Progenitor cell of endocrine pancreas (in vitro differentiated cells): ENCODE measurements at places on chromosomes 6 and 20. TPM values are rescaled to one million over a fixed set of nuclear protein-coding genes. Genes with fewer than 3 reads are reported as not detected.

GRCh38 chr6:48048451-48049146 is 62.4 kb downstream of the PTCHD4 start:
- no peak overlapping the region for H3K27ac ChIP-seq
- DNase-seq, result no peak
- no peaks in the 10 kb centered on the region for H3K27me3 ChIP-seq
- H3K4me1 ChIP-seq, result no peaks in the 10 kb centered on the region
- no peaks in the 10 kb centered on the region for H3K36me3 ChIP-seq

The PACRG gene
- 2.4 TPM in 2 replicates for total RNA-seq

DNA sequence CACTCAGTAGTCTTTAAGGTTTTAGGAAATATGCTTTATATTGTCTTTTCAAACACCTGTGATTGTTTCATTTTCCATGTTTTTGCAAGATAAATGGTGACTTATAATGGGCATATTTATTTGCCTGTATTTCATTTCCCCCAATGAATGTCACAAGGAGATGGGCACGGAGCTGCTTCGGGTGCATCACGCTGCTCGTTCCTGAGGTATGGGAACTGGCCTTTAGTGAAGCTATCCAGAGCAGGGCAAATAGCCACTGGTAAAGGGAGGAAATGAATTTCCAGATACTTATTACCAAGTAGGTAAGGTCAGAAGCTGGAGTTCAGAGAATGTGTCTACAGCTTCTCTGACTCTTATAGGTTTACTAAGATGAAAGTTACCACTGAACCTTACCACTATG is 3.7 kb downstream of the POU3F2 start:
- H3K27ac ChIP-seq, result no peak overlapping the region
- H3K4me1 ChIP-seq, result peaks cover 27% of the 10 kb centered on the region
- no peak for DNase-seq
- peaks cover 84% of the 10 kb centered on the region for H3K27me3 ChIP-seq
- H3K36me3 ChIP-seq, result no peaks in the 10 kb centered on the region

The CLPSL1 gene
- total RNA-seq, result not detected in 2 replicates

- no peak overlapping the region for H3K4me3 ChIP-seq
- peaks cover 20% of the 10 kb centered on the region for H3K27me3 ChIP-seq
- peaks cover 11% of the 10 kb centered on the region for H3K4me1 ChIP-seq
- no peak overlapping the region for H3K27ac ChIP-seq
- H3K36me3 ChIP-seq, result no peaks in the 10 kb centered on the region
- peak; percentile 26 for DNase-seq
These were observed 548 bp upstream of the TMEM74B start for GRCh38 chr20:1185316-1185741.

- DNase-seq, result no peak
- no peak overlapping the region for H3K4me3 ChIP-seq
- no peaks in the 10 kb centered on the region for H3K27me3 ChIP-seq
These were observed 34.4 kb upstream of the BCAS1 start for GRCh38 chr20:54104781-54105180.

The PPP1R16B gene
- not detected in 2 replicates for total RNA-seq

The FBXL4 gene
- total RNA-seq, result 18.0 and 18.3 TPM in 2 replicates

The SPINT3 gene
- total RNA-seq, result not detected in 2 replicates
